ENCODE measurements at places on chromosomes 1 and 21.

DNA sequence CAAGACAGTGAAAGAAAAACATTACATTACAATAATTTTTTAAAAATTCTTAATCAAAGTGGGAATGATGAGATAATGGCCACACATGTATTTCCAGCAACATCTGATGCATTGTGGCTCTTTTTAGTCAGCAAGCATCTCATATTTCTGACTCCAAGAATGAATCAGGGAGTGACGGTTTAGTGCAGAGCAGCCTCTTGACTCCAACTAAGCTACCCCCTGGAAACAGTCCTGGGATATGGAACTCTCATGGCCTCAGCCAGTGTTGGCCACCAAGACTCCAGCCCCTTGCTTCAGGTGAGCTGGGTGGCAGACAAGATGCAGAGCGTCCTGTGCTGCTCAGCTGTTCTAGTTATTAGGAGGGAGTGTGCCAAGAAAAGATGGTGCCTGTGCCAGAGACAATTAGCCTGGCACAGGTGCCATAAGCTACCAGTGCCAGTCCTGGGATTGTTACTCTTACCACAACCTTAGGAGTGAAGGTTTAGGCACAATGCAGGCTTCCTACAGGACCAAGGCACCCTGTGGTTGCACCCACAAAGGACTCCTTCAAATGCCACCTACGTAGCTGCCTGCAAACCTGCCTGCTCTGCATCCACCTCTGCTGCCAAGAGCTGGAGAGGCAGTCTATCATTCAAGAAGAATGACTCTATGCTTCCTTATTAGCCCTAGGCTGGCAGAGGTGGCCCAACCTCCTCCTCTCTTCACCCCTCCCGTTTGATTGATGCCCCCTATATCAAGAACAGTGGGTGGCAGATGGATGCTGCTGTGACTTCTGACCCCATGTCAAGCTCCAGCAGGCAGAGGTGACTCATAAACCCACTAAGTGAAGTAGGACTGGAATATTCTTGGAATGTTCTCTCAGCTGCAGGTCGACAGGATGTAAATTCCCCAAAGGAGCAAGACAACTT, 6.0 kb upstream of the SEC16B start:
- DNase-seq: no peak

DNA sequence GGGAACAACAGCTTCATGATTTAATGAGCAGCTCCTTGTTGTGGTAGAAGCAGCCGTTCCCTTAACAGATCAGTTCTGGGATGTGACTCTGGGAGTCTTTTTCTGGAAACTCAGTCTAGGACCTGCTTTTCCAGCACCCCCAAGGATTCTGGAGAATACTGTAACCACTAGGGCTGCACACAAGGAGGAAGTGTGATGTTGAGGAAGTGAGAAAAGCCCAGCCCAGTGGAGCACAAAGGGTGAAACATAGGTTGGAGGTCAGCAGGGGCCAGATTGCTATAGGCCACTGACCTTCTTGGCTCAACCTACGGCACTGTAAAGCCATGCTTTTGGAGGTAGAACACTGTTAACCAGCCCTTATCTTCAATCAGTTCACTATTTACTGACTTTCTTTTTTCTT, 10.1 kb upstream of the PLA2G5 start:
- DNase-seq: no peak

- DNase-seq: no peak
Observed at GRCh38 chr1:231611851-231612250, 14.7 kb upstream of the DISC1 start.

GRCh38 chr1:201139306-201139705, 12.3 kb upstream of the ASCL5 start:
- no peak for DNase-seq

GRCh38 chr1:209651138-209651587, 1.1 kb downstream of the LAMB3 start:
- DNase-seq: peak; percentile 84
